BJ (cell line): ENCODE measurements at places on chromosomes 3 and 15.
A peak's percentile ranks its signal among the peaks of the same experiment; 100 is the strongest.

DNA sequence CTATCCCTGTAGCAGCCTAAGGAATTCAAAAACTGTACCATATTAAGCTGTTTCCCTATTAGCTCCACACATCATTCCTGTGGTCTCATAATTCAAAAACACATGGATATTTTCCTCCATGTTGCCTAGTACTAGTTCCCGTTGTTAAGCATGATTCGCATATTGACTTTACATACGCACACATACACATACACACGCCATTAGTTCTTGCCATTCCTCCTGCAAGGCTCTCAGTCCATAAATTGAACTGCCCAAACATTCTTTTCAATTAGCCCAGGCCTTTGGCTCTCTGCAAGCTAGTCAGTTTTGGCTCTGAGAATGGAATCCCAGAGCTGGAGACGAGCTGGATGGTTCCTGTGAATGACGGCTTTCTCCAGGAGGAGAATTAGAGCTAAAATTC is 57.2 kb upstream of the RAD18 start:
- DNase-seq, result peak; percentile 19

DNA sequence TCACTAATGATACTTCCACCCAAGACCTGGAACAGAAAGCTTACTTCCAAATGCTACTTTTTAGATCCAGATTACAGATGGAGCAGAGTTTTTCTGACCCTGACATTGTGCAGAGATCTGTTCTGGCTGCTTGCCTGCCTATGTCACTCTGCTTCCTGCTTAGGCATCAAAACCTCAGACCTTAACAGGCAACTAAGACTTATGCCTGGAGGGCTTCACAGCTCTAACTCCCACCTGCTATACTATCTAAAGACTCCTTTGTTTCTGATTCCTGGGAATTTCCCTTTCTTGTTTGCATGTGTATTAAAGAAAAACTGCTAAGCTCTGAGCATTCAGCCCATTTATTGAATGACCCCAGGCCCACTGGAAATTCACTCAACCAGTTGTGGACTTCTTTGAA is 157.4 kb upstream of the NPHP3 start:
- DNase-seq, result no peak

- no peak for DNase-seq
Observed at GRCh38 chr3:36060950-36061349, 319.4 kb upstream of the STAC start.

- peak; percentile 45 for DNase-seq
Observed at GRCh38 chr3:107429320-107430181, 52.3 kb downstream of the CCDC54 start.

DNA sequence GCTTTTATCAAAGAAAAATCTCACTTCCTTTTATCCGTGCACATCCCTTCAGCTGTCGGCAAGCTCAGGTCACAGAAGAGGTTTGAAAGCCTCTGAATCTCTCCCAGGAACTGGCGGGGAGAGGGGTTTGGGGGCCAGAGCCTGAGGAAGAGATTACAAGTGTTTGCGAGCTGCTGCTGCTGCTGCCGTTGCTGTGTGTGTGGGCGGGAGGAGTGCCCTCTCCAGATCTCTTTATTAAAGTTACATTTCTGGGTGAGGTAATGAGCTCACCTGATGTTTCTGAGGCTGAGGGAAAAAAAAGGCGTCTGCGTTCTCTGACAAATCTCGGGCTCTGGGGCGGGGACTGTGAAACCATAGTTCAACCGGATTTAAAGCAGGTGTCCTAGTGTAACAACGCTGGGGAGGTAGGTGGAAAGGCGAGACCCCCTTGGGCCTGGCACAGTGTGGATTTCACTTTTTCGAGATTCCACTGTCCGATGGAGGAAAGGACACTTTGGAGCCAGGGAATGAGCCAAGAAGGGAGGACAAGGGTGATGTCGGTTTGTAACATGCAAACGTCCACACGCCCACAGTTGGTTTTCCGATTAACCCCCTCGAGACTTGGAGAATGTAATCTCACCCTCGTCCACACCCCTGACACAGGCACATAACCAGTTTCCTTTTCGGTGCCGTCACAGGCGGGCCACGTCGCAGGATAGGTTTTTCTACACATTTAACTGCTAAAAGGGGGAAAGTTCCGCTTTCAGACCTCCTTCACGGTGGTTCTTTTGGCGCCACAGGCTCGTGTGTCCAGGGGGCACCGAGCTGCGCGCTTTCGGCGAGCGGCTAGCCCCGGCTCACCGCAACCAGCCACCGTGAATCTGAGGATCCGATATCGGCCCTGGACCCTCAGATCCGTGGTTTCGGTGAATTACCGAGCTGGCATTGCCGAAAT is 2.1 kb downstream of the ALCAM start:
- no peak for DNase-seq

DNA sequence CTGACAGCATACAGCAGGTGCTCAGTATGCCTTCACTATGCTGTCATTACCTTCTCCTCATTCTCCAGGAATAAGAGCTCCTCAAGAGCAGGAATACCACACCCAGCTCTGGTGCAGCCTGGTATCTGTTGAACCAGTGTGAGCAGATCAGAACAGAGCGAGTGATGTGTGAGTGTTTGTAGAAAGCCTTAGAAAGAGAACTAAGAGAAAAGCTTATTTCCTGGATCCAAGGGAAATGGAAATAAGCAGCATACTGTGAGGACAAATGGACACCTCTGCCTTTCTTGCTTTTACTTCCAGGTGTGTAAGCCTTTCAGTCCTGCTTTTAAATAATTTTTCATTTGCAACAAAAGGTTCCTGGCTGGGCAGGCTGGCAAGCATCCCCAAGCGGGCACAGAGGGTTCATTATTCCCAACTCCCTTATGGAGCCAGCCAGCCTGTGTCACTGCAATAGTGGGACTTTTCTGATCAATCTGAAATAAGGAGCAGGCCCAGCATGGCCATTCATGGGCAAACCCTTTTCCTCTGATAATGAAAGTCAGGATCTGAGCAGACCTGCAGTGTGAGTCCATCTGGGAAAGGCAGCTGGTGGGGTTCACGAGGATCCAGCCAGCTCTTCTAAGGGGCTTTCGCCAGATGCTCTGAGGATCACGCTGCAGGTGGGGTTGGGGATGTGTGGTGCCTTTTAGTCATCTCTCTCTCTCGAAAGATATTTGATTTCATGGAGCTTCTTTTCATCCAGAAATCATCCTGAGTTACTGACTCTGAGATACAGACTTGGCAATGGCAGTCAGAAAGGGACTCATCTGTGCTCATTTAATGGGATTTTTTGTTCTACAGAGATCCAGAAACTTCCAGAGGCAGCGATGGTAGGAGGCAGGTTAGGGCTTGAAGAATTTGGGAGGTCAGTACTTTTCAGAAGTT is 594.9 kb upstream of the CFAP20DC start:
- no peak for DNase-seq

DNA sequence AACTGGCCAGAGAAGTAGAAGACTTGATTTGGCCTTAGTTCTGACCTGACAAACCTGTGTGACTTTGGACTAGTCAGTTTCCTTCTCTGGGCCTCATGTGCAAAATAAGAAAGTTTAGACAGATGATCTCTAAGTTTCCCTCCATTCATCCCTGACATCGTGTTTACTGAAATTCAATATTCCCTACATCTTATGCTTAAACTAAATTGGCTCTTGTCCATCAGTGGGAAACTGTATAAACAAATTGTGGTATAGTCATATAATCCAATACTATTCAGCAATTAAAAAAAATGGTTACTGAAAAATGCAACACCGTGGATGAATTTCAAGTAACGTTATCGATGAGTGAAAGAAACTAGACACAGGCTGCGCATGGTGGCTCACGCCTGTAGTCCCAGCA is 64.4 kb upstream of the HRH1 start:
- no peak for DNase-seq

DNA sequence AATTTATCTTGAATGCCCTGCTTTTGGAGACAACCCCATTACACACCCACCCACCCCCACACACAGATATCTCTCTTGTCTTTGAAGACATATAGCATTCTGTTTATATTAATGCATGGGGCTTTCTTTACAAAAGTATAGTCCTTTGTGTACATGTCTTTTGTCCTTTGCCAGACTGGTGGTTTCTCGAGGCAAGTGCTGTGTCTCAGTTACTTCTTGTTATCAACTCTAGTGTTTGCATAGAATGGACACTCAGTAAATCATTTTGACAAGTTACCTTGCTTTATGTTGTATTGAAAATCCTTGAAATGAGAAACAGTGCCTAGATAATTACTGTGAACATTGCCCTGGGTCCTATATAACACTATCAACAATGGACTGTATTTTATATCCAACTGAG is 33.9 kb downstream of the KBTBD8 start:
- DNase-seq, result no peak

DNA sequence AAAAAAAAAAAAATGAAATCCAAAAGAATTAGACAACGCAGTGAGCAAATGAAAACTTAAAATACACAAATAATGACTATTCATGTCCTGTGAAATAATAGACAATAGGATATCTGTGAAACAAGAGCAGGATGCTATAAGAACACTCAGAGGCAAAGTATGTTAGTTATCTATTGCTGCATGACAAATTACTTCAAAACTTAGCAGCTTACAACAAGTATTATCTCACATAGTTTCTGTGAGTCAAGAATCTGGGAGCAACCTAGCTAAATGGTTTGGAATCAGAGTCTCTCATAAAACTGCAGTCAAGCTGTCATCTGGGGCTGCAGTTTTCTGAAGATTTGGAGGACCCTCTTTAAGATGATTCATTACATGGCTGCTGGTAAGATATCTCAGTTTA is 36.5 kb upstream of the ZMAT3 start:
- no peak for DNase-seq

GRCh38 chr15:66145726-66146182 is 107.8 kb downstream of the MEGF11 start:
- no peak for DNase-seq

GRCh38 chr3:53354945-53355498 is 7.7 kb upstream of the DCP1A start:
- DNase-seq, result no peak

- no peak for DNase-seq
Observed at GRCh38 chr15:87215100-87215499, 1041.4 kb downstream of the NTRK3 start.

DNA sequence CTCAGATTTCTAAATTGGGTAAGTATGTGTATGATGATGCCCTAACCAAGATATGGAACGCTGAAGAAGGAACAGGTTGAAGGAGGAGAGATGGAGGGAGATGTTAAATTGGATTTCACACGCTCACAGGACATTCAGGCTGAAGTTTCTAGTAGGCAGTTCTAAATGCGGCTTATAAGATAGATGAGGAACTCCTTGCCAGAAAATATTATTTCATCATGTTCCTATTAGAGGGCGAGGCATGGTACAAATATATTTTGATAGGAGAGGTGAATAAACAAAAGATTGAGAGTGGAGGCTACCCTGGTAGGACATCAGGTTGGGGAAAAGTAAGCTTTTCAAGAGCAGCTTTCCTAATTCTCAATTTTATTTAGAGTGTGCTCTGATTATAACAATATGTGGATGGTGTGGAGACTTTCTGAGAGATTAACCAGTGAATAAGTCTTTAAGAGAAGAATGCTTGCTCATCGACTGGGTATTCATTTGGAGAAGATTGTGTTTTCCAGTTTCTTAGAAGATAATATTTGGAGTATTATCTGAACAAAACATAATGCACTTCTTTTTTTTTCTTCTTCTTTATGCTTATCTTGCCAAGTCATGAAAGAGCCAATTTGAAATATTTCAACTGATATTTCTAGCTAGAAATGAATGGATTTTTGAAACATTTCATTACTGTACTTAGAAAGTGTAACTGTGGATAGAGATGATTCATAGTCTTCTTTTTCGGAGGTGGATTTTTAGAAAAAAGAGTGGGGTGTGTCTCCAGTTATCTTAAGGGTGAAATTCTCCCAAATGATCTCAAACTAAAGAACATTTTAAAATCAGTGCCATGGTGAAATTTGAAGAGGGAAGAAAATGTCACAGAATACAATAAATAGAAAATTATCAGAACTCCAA is 88.5 kb downstream of the B3GALNT1 start:
- DNase-seq, result no peak

- no peak for DNase-seq
Observed at GRCh38 chr15:42453826-42454225, 37.1 kb downstream of the ZNF106 start.

DNA sequence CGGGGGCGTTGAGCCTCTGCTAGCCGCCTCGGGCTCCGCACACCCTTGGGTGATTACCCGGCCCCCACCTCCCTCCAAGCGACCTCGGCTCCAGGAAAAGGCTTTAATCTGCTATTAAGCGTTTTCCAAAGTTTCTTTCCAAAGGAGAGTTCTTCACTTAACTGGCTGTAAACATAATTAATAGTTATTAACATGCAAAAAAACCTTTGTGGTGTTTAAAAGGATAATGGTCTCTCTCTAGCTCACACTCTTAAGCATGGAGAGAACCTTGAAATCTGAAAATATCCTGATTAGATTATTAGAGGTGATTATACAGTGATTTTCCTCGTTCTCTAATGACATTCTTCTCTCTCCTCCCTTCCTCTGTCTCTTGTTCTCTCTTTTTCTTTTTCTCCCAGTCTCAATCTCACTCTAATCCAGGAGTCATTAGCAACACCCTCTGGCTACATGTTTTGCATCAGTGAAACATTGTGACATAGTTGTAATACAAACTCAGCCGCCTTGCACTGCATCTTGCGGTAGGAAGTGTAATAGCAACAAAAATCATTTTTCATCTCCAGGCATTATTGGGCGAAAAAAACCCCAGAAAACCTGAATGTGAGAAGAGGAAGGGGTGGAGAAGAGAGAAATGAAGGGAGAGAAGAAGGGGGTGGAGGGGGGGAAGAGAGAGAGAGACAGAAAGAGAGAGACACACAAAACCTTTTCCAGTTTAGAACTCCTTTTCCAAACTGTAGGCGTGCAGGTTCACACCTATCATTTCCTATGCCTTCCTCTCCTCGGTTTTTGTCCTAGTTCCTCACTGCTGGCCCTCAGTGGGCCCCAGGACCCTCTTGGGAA is 24.4 kb downstream of the NR2F2 start:
- no peak for DNase-seq

DNA sequence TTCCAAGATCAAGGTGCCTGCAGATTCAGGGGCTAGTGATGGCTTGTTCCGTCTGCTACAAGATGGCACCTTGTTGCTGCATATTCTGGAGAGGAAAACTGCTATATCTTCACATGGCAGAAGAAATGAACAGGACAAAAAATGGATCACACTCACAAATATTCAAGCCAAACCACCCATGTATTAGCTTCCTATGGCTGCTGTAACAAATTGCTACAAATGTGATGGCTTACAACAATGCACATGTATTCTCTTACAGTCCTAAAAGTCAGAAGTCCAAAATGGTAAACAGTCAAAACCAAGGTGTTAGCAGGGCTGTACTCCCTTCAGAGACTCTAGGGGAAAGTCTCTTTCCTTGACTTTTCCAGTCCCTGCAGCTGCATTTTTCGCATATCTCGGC is 55.8 kb downstream of the TRIM42 start:
- DNase-seq, result no peak

- no peak for DNase-seq
Observed at GRCh38 chr15:96583671-96584070, 253.2 kb downstream of the NR2F2 start.

- DNase-seq, result no peak
Observed at GRCh38 chr3:124362455-124362854, 367.8 kb upstream of the UMPS start.

GRCh38 chr3:74906181-74906580 is 291.7 kb upstream of the CNTN3 start:
- DNase-seq, result no peak

- DNase-seq, result no peak
Observed at GRCh38 chr3:65748326-65748725, 290.4 kb downstream of the MAGI1 start.
